ENCODE measurements at places on chromosomes 13 and 19.

- DNase-seq: no peak
Measured at GRCh38 chr19:22882797-22883196, 50.7 kb downstream of the ZNF723 start.

DNA sequence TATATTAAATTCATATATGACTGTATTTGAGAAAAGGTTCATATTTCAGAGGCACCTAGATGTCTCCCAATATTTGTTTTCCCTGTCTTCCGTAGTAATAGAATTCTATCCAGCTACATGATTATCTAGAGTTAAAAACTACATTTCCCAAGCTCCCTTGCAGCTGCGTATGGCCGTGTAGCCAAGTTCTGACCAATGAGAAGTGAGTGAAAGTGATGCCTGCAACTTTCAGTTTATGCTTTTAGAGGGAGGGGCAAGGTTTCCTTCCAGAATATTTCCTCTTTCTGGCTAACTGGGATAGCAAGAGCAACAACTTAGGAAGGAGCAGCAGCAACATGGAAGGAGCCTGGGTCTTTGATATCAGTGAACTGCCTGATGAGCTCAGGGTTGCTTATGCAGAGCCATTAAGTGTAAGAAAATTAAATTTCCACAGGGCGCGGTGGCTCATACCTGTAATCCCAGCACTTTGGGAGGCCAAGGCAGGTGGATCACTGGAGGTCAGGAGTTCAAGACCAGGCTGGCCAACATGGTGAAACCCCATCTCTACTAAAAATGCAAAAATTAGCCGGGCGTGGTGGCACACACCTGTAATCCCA is 23.2 kb upstream of the CYP2A13 start:
- no peak for DNase-seq

- DNase-seq: no peak
Measured at GRCh38 chr13:111868716-111869115, 198.2 kb upstream of the SOX1 start.

DNA sequence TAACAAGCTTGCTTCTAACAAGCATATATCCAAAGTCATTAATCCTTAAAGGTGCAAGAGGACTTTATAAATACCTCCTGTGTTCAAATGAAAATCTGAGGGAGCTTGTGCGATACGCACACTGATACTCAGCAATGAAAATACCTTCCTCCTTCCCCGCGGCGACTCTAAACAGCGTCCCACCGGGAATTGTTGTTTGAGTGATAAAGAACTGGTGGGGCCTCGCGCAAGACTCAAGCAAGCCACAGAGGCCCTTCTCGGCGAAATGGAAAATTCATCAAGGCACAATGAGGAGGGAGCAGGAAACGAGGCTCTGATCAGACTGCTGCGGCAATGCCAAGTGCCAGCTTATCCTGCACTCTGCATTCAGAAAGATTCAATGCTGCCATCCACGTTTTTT is 126.7 kb downstream of the ABCC4 start:
- DNase-seq: no peak

- no peak for DNase-seq
Measured at GRCh38 chr13:38905861-38906260, 84.8 kb downstream of the STOML3 start.

DNA sequence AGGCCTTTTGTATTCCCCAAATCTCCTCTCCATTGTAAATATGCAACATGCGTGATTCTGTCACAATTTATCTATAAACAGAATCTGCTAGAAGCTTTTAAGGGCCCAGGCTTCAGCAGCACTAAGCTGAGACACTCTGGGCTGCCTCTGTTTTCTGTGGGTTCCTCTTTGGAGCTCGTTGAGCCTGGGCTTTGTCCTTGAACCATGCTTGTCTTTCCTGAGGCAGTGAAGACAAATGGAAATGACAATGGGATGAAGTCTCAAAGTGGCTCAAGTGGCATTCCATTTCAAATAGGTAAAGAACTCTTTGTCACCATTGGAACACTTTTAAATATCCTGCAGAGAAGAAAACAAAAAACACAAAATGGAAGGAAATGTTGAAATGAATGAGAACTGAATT is 40.3 kb downstream of the RASL11A start:
- no peak for DNase-seq

GRCh38 chr13:36133950-36134626 is 2.9 kb upstream of the DCLK1 start:
- DNase-seq: no peak

DNA sequence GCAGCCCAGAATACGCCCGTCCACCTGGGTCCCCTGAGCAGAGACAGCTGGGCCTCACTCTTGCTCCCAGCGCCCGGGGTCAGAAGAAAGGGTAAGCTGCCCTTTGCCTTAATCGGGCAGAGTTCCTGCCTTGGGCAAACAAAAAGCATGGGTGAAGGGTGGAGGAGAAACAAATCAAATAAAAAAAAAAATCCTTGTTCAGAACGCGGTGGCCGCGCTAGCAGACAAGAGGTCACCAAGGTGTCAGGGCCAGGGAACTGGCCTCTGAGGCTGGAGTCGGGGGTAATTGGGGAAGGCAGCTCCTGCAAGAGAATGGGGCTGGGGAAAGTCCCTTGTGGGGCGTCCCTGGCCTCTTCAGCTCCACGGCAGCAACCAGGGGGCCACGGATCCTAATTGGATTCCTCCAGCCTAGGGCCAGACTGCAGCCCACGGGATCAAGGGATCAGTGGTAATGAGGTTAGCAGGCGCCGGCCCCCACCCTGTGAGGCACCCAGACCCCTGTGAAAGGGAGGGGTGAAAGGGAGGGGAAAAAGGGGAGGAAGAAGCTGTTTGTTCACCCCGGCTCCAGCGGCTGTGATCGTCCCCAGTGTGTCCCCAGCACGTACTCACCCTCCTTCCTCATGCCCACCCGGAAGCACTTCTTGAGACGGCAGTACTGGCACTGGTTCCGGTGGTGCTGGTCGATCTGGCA is 5.5 kb downstream of the NR2F6 start:
- DNase-seq: no peak

DNA sequence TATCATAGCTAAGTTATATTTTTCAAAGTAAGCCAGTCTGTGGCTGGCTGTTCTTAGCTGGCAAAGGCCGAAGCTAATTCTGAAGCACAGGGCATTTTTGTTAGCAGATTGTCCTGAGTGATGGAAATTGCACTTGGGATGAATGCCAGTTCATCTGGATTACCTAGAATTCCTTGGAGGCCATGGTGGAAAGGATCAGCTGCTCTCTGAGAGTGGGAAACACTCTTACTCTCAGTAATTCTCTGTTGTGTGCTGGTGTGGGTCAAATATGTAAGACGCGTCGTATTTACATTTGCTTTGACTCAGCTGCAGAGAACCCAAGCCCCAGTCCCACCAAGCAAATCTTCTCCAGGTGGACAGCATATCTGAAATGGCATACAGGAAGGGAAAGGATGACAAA is 60.7 kb upstream of the C1QTNF9B start:
- DNase-seq: no peak

DNA sequence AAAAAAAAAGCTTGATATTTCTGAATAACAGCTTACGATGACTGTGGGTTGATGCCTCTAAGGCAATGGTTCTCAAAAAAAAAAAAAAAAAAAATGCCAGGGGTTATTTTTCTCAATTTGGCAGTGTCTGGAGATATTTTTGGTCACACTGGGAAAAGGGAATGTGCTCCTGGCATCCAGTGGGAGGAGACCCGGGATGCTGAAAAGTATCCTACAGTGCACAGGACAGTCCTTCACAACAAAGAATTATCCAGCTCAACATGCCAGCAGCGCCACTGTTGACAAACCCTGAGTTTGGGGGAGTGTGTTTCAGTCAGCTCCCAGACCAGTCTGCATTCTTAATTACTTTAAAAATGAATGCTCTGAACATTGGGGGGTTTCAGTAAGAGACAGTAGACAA is 54.5 kb downstream of the FLT3 start:
- DNase-seq: no peak
